ENCODE measurements at places on chromosomes 6 and 20. TPM values are rescaled to one million over a fixed set of nuclear protein-coding genes. Genes with fewer than 3 reads are reported as not detected.

The EYS gene
- under 0.01 TPM for total RNA-seq

The CCDC170 gene
- total RNA-seq: 0.46 TPM

The LY6G5C gene
- total RNA-seq: 0.85 TPM

The BNIP5 gene
- total RNA-seq: not detected

The C4A gene
- 12.3 TPM for total RNA-seq

The FRK gene
- total RNA-seq: 1.6 TPM

The EGFL8 gene
- 1.5 TPM for total RNA-seq

The TLDC2 gene
- total RNA-seq: not detected

The CCN5 gene
- 3.0 TPM for total RNA-seq
